ENCODE measurements at places on chromosomes 16 and 17. TPM values are rescaled to one million over a fixed set of nuclear protein-coding genes. Genes with fewer than 3 reads are reported as not detected.
A peak's percentile ranks its signal among the peaks of the same experiment; 100 is the strongest.

- DNase-seq, result no peak
Measured at GRCh38 chr17:9381068-9381467, 194.6 kb downstream of the STX8 start.

DNA sequence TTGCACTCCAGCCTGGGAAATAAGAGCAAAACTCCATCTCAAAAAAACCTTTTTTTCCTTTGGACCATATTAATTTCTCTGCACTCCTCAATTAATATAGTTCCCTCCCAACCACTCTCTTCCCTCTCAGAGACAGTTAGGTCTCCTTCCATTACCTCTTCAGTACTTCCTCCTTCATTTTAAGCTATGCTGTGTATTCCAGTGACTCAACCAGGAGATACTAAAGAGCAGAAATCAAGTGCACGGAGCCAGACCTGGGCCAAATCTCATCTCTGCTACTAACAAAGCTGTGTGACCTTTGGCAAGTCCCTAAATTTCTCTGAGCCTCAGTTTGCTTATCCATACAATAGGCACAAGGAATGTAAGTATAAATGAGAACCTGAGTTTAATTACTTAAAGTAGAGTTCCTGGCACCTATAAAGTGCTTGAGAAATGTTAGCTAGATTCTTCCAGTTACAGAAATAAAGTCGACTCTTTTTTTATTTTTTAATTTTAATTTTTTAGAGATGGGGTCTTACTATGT lies 8.5 kb downstream of the PECAM1 start:
- DNase-seq, result no peak

GRCh38 chr17:47955497-47956461 lies 1.9 kb downstream of the PRR15L start:
- peak; percentile 88 for DNase-seq

DNA sequence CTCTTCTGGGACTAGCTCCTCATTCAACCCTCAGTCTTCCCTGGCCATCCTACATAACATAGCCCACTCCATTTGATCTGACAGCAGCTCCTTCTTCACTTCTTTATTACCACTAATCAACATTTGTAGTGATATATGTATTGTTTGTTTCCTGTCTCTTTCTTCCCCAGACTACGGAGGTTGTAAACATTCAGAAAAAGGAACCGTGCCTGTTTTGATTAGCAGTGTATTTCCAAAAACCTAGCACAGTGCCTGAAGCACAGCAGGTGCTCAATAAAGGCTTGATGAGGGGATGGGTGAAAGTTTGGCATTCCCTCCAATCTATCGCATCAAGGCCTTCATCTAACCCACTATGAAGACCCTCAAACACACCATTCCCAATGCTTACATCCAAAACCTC lies 150.8 kb downstream of the XYLT1 start:
- no peak for DNase-seq

DNA sequence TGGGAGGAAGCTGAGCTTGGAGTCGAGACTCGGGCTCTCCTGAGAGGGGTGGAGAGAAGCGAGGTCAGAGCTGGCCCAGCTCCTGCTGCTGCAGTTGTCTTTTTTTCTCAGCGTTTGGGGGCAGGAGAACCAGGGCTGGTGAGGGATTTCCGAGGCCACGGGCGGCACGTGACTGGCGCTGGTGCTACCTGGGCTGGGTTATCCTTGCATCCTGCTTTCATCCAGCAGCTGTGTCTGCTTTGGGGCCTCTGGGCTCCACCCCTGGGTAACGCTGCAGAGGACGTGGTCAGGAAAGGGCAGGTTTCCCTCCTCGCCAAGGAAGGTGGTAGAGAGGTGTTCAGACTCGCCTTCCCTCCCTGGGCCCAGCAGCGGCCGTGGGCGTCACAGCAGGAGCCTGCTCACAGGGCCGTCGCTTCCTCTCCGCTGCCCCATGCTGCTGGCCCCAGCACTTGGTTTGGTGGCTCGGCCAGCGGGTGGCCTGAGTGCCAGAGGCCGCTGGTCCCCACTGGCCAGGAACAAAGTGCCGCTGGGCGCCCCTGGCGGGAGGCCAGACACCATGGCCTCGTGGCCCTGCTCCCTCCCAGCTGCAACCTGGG lies 22.5 kb downstream of the GSE1 start:
- peak; percentile 71 for DNase-seq

DNA sequence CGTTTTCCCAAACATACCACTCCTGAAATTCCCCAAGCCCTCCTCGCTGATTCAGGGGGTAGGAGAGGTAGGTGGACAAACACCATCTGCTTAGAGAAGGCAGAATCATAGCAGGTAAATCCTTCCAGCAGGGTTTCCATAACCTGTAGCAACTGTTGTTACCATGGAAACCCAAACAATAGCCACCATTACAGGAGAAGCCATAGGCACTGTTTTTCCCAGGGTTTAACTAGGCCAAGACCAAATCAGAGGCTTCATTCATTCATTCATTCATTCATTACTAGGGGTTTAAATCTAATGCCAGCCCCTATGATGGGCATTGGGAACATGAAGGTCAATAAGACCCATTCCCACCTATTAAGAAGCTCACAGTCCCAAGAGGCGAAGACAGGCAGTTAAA lies 25.5 kb upstream of the CIITA start:
- DNase-seq, result no peak

ZC3H7A gene
- 66.9 TPM for total RNA-seq

Data from MCF 10A (cell line).